Activated CD4-positive, alpha-beta T cell treated with anti-CD3 and anti-CD28 coated beads, Interleukin-2, amount 50 U/mL, for 24 hours (primary cell): ENCODE measurements at places on chromosomes 4 and X.

DNA sequence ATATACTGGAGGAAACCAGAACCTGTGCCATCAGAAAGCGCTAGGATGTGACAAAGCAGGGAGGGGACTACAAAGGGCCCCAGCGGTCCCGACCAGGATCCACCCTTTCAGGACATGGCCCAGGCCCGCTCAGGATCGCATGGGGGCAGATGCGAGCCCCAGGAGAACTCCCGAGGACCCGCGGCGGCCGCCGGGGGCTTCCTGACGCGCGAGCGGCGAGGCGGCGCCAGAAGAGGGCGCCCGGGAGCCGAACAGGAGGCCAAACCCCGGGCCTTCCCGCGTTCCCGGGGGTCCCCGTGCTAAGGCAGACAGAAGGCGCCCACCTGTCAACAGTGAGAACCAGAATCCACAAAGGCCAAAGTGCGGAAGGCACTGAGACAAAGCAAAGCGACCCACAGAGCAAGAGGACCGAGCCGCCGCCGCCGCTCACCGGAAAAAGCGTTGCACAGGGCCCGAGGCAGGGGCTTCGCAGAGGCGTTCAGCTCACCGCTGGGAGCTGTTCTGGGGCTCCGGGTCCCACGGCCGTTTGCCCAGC, 7.3 kb upstream of the OPN1LW start:
- DNase-seq = peak; percentile 39

- no peak for DNase-seq
These were observed 58.0 kb downstream of the AR start for GRCh38 chrX:67601771-67602170.

- DNase-seq = no peak
These were observed 8.8 kb downstream of the UGDH start for GRCh38 chr4:39518484-39518883.

DNA sequence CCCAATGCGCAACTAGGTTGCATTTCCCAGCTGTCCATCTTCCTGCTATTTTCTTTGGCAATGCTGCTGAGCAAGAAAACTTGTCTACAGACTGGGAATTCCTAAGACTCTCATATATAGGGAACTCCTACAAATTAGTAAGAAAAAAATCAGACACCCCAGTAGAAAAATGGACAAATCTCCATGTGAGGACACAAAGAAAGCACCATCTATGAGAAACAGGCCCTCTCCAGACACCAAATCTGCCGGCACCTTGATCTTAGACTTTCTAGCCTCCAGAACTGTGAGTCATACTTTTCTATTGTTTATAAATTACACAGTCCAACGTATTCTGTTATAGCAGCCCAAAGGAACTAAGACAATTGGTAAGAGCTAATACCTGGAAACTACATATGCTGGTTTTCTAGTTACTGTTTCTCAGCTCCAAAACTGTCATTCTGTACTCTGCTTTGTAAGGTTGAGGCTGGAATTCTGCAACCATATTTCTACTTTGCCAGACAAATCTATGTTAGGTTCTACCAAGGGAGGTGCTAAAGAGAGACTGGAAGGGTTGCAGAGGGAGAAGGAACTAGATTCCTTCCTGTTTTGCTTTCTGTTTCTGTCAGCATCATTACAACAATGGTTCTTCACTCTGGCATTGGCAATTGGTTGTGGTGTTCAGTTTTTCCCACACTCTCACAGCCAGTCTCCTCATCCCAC, 35.7 kb upstream of the FAM241A start:
- no peak for DNase-seq

DNA sequence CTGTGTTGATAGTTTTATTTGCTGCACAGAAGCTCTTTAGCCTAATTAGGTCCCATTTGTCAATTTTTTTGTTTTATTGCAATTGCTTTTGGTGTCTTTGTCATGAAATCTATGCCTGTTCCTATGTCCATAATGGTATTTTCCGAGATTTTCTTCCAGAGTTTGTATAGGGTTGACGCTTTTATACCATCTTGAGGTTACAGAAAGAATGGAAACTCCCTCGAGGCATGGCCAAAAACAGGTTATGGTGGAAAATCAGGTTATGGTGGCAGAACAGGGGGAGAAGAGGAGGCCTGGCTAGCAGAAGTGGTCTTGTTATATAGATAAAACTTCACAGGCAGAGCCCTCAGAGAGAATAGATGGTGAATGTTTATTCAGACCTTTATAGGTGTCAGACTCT, 21.6 kb downstream of the OPHN1 start:
- no peak for DNase-seq

DNA sequence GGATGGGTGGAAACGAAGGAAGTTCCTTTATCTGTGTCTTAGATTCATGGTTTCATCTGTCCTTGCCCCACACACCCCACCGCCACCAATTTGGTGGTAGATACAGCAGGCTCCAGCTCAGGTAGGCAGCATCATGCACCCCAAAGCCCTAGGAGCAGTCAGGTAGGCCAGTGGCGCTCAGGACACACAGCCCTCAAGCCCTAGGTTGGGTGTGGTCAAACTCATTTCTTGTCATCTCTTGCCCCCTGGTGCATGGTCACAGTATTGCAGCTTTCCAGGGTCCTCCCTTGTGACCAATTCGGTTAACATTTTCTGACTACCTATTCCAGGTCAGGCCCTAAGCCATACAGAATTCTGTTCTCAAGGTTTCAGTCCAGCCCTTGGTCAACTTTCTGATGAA, 14.5 kb upstream of the PRRG3 start:
- peak; percentile 42 for DNase-seq

DNA sequence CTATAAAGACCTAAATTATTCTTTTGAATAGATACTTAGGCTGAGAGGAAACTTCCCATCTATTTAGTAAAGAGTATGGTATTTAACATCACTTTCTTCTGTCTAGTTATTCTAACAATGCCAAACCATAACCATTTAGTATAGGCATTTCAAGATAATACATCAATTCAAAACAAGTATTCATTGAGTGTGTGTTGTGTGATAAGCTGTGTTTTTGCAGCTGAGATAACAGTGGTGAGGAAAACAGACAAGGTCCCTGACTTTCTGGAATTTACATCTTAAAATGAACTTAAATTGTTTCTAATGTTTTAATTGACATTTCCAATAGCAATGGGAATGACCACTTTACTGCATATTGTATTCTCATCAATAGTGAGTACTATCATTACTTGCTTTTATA, 22.4 kb upstream of the TSPAN5 start:
- no peak for DNase-seq

DNA sequence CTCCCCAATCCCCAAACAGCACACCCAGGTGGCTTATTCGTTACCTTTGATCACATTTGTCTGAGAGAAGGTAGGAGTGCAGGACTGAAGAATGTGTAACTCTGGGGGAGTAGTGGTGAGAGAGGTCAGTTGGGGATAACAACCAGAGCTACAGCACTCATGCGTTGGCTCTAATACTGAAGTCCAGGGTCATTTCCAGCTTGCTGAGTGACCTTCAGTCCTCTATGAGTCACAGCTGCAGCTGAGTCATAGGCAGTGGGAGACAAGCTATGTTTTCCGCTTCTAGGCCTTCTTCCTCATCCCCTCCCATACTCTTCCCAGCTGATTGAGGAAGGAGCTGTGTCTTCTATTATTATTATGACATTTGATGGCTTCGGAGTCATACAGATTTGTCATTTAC, 31.6 kb upstream of the CT47C1 start:
- DNase-seq = no peak

DNA sequence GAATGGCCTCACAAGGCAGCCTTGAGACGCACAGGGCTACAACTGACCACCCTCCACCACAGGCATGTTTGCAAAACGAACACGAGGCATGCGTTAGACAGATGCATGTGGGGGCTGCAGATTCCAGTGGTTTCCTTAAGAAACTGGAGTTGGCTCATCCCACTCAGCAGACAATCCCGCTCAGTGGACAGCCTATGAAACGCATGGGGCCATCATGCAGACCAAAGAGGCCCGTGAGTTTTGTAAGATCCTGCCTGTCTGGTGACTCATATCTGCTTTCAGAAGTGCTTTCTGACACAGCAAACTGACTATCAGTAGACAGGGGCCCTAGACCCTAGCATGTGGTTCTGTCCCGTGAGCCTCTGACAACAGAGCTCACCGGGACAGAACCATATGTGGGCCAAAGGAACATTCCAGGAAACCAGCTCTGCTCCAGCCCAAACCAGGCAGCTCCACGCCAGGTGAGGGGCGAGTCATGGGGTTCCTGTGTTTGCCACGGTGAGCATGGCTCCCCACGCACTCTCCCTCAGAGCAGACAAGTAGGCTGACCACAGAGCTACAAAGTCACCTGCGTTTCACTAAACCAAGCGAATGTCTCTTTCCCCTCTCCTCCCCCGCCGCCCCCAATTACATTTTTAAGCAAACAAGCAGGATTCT, 74.4 kb downstream of the MTMR1 start:
- no peak for DNase-seq

DNA sequence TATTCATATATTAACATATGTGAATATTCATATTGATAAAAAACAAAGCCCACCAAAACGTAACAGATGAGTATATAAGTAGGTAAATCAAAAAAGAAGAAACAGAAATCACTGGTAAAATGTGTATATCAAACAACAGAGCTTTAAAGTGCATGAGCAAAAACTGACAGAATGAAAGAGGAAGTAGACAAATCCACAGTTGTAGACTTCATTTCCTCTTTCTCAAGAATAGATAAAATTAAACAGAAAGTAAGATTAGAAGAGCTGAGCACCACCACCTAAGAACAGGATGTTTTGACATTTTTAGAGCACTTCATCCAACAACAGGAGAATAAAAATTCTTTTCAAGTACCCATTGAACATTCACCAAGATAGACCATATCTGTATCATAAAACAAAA, 64.6 kb downstream of the CNKSR2 start:
- DNase-seq = no peak

GRCh38 chr4:153008578-153009199, 72.6 kb downstream of the FHDC1 start:
- no peak for DNase-seq
